ENCODE measurements at places on chromosomes 7 and 10.

- DNase-seq, result no peak
Observed at GRCh38 chr10:130038019-130038555, 72.5 kb downstream of the C10orf143 start.

- no peak for DNase-seq
Observed at GRCh38 chr7:137950263-137950621, 51.6 kb downstream of the CREB3L2 start.

- DNase-seq, result no peak
Observed at GRCh38 chr7:115574681-115575291, 455.8 kb downstream of the TFEC start.

GRCh38 chr7:18117482-18117881, 89.8 kb upstream of the PRPS1L1 start:
- no peak for DNase-seq

- DNase-seq, result no peak
Observed at GRCh38 chr7:28024786-28025334, 155.7 kb downstream of the JAZF1 start.

DNA sequence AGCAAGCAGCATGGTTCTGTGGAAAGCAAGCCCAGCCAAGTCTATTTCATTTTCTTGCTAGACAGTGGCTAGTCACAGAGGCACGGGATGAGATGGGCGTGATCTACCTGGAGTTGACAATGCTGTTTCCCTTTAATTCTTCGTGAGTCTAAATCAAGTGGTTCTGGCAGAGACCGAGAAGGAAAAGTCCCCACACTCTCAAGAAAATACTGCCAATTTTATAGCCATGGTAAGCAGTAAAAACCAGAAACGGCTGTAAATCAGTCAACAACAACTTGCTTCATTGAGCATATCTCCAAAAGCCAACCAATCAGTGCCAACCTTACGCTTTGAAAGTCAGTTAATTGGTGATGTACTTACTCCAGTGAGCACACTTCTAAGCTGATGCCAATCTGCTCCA, 223.4 kb downstream of the SEC23IP start:
- DNase-seq, result no peak

DNA sequence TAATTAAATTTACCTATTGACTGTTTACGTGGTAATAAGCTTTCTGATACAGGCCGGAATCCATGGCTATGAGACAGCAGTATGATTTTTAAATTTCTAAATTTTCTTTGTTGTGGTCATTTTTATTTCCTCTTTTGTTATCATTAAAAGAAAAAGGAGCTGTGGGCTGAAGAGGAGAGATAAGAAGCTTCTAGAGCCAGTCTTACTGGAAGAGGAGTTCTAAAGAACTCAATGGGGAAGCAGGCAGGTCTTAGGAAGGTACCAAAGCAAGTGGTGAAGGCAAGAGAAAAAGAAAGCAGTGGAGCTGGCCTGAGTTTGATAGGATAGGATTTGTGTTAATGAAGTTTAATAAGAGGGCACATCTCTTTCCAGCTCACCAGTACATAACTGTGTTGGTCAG, 1187.8 kb downstream of the CNTNAP2 start:
- DNase-seq, result no peak

Data from osteocyte (in vitro differentiated cells).